ENCODE measurements at places on chromosomes 1 and 21.

DNA sequence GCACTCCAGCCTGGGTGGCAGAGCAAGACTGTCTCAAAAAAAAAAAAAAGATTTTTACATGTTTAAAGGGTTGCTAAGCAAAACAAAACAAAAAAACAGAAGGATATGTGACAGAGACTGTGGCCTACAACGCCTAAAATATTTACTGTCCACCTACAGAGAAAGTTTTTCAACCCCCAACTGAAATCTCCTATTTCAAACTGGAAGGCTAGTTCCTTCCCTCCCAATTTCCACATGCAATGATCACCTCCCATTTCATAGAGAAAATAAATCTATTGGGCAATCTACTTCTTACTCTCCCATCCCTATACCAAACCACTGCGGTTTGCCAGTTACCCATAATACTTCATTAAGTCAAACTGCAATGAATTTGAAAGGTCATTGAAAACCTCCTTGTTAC lies 74.2 kb downstream of the ST3GAL3 start:
- no peak for DNase-seq

- DNase-seq: no peak
Measured at GRCh38 chr1:1394116-1394515, 5.0 kb downstream of the CCNL2 start.

GRCh38 chr1:83996191-83996590 lies 2.7 kb downstream of the TTLL7 start:
- DNase-seq: no peak

GRCh38 chr1:36802018-36802417 lies 232.3 kb downstream of the GRIK3 start:
- no peak for DNase-seq

DNA sequence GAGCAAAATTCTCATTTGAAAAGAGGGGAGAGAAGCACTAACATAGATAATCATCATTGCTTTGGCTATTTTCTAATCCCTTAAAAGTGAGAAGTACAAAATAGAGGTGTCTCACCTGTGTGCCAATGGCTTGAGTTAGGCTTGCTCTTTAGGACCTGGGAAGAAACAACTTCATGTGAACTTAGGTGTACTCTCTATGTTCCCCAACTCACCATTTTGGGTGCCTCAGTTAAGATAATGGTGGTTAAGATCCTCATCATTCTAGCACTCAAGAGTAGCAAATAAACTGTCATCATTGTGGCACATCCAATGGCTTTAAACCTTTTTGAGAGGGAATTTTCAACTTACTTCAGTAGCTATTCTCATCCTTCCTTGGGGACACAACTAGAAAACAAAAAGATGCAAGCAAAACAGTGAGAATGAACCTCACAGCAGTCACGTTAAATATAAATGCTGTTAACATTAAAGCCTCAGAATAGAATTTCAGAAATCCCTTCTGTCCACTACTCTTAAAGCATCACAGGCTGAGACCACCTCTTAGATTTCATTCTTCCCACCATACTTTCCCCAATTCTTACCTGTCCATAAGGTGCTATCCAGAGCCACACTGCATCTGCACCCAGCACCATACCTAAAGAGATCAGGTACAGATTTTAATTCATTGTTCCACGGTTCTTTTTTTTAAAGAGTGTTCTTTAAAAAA lies 1.2 kb downstream of the GAS5 start:
- no peak for DNase-seq

DNA sequence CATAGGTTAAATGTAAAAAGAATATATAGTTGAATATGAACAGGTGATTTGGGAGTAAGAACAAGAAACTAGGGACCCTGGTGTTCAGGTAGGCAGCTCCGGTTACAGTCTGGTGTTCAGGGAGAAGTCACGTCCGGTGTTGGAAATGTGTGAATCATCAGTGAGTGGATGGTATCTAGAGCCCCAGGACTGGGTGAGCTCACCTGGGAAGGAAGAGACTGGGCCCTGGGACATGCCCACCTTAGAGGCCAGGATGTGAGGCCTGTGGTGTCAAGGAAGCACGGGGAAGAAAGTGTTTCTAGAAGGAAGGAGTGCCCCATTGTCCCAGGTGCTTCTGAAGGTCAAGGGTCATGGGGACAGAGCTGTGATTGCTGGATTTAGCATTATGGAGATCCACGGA lies 1.5 kb upstream of the GJB3 start:
- DNase-seq: no peak

GRCh38 chr21:16976193-16976592 lies 536.6 kb upstream of the CXADR start:
- DNase-seq: no peak

DNA sequence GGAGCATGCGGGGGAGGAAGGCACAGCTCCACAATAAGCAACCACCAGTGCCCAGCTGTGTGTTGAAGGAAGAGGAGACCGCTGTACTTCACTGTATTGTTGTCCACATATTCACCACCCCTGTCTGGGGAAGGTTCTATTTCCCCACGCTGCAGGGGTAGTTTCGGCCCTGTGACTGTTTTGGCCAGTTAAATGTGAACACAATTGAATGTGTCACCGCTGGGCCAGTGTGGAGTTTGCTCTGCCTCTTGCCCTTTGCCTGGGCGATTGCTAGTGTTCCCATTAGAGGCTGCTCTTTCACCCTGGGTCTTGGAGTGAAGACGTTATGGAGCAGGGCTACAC lies 32.6 kb downstream of the UBE4B start:
- DNase-seq: peak; percentile 32

- DNase-seq: no peak
Measured at GRCh38 chr1:210981490-210981889, 152.5 kb downstream of the KCNH1 start.

GRCh38 chr21:26148071-26148839 lies 22.3 kb downstream of the APP start:
- no peak for DNase-seq

DNA sequence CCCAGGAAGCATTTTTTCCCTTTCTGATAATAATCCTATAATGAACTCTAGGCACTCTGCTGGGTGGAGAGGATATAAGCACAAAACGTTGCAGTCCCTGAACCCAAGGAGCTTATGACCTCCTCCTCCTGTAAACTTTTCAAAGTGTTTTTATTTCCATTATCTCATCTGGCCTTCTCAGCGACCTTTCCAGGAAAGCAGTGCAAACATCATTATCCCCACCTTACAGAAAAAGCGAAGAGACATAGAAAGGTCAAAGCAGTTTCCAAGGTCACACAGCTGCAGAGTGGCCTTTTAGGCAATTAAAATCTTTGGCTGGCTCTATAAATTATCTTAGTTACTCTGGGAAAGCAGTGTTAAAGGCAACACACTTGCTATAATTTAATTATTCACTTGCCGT lies 63.8 kb downstream of the OLFML3 start:
- no peak for DNase-seq

GRCh38 chr1:149917571-149918144 lies at the start of gene SV2A:
Gene SV2A (minus strand): TSS chr1:149917844. CDS start chr1:149913840, 4,004 bp downstream.
- DNase-seq: peak; percentile 74

GRCh38 chr1:25543005-25543424 lies 391 bp upstream of the LDLRAP1 start:
- no peak for DNase-seq

- DNase-seq: no peak
Measured at GRCh38 chr1:110196917-110197765, 13.0 kb upstream of the KCNC4 start.

GRCh38 chr1:119818181-119818580 lies 6.9 kb upstream of the REG4 start:
- DNase-seq: no peak

- DNase-seq: peak; percentile 22
Measured at GRCh38 chr1:185646202-185646683, 87.9 kb upstream of the HMCN1 start.

DNA sequence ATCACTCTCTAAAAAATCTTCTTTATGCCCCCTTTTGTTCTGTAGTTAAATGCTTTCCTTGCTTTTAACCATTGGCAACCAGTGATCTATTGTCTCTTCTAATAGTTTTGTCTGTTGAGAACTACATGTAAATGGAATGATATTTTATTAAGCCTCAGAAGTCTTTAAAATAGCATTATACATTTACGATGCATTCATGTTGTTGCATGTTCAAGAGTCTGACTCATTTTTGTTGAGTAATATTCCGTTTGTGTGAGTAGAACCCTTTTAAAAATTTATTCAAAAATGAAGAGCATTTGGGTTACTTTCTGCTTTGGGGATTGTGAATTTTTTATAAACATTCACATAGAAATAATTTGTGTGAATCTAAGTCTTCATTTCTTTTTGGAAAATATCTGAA lies 1352.9 kb downstream of the NCAM2 start:
- DNase-seq: no peak

DNA sequence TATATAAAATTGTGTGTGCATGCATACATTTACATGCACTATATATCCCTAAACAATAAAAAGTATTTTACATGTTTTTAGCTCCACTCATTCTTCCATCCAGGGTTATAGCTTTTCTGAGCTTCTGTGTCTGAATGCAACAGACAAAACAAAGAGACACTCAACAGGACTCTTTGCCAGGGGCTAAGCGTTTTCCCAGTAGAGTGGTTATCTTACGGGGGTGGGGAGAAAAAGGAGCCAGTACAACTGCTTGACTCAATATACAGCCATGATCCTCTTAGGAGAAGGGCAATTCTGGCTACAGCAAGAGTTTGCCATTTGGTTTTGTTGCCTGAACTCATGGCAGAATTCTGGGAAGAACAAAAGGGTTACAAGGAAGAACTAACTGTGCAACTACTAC lies 14.6 kb upstream of the PPP2R5A start:
- DNase-seq: no peak

- DNase-seq: no peak
Measured at GRCh38 chr1:30881319-30882181, 27.0 kb downstream of the SDC3 start.

- no peak for DNase-seq
Measured at GRCh38 chr1:201376464-201377374, 761 bp downstream of the TNNT2 start.

- DNase-seq: no peak
Measured at GRCh38 chr1:165858967-165859845, 31.8 kb downstream of the UCK2 start.

GRCh38 chr1:181149326-181150125 lies 61.0 kb downstream of the IER5 start:
- no peak for DNase-seq

- no peak for DNase-seq
Measured at GRCh38 chr1:49408346-49408745, 615.4 kb downstream of the AGBL4 start.

DNA sequence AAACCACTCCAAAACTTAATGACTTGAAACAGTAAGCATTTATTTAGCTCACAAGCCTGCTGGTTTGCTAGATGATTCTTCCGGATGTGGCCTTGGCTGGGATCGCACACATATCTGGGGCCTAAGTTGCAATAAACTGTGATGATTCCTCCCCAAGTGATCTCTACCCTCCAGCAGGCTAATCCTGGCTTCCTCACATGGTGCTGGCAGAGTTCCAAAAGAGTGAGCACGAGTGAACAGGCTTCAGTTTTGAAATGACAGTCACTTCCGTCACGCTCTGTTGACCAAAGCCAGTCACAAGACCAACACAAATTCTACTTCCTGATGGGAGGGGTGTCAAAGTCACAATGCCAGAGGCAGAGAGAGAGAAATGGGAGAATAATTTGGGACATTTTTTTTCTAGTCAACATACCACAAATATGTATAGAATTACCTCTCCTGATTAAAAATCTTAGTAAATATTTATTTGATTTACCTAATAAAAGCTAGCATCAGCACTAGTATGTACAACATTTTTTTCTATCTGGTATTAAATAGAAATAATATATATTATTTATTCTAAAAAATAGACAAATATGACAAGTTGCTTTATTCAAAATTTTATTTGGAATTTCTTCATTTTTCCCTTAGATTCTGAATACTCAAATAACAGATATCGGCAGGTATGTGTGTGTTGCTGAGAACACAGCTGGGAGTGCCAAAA lies 292.7 kb downstream of the TPR start:
- DNase-seq: no peak

GRCh38 chr1:171217658-171218443 lies 30.4 kb upstream of the FMO1 start:
- no peak for DNase-seq

DNA sequence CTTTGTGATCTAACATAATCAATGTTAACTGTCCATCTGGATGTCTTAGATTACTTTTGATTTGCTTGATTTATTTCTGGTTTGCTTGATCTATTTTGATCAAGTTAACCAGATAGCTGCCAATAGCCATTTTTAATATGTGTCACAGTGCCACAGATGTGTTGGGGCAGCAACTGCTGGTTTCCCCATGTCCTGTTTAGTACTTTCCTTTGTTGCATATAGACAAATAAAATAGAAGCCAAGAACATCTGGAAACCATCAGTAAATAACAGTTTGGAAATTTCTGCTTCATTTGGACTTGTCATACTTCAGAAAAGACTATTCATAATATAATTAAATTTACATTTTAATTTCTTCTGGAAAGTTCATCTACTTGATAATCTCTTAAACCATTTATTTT lies 145.6 kb upstream of the C21orf91 start:
- no peak for DNase-seq

GRCh38 chr1:107979926-107980325 lies 14.9 kb upstream of the VAV3 start:
- no peak for DNase-seq

- no peak for DNase-seq
Measured at GRCh38 chr1:234478152-234478480, 863 bp downstream of the TARBP1 start.

GRCh38 chr1:158179301-158180041 lies 1.2 kb upstream of the CD1D start:
- no peak for DNase-seq

DNA sequence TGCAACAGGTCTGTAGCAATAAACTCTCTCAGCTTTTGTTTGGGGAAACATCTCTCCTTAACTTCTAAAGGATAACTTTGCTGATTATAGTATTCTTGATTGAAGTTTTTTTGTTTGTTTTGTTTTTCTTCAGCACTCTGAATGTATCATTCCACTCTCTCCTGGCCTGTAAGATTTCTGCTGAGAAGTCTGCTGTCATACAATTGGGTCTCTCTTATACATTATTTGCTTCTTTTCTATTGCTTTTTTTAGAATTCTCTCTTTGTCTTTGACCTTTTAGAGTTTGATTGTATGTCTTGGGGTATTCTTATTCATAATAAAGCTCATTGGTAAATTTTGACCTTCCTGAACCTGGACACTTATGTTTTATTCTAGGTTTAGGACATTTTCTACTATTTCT lies 386.3 kb downstream of the MRPL39 start:
- no peak for DNase-seq

GRCh38 chr21:43835861-43836260 lies 29.2 kb upstream of the AGPAT3 start:
- DNase-seq: no peak

GRCh38 chr1:64917907-64918306 lies 48.4 kb downstream of the JAK1 start:
- no peak for DNase-seq

DNA sequence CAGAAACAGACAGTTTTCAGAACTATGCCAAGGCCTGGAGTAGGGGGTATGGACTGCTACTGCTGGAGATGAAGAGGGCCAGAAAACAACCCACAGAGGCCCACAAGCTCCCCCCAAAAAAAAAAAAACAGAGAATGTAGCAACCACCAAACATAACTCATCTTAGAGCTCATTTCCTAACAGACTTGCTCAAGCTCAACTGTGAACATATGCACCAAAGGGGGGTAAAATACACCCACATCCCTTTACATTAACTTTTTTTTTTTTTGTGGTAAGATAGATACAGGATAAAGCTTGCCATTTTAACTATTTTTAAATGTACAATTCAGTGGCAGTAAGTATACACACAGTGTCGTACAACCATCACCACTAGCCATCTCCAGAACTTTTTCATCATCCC lies 36.0 kb downstream of the SEC16B start:
- no peak for DNase-seq

Measured in substantia nigra (tissue), 51 donors.